ENCODE measurements at places on chromosomes 16 and 17. TPM values are rescaled to one million over a fixed set of nuclear protein-coding genes. Genes with fewer than 3 reads are reported as not detected.
A peak's percentile ranks its signal among the peaks of the same experiment; 100 is the strongest.

TPSD1 gene
- total RNA-seq: 7.9 TPM

TTLL6 gene
- total RNA-seq: 2.3 TPM

CYGB gene
- 12.6 TPM for total RNA-seq

GRCh38 chr17:7862692-7863437 lies 5.1 kb downstream of the CYB5D1 start:
- DNase-seq: peak; percentile 62

DNA sequence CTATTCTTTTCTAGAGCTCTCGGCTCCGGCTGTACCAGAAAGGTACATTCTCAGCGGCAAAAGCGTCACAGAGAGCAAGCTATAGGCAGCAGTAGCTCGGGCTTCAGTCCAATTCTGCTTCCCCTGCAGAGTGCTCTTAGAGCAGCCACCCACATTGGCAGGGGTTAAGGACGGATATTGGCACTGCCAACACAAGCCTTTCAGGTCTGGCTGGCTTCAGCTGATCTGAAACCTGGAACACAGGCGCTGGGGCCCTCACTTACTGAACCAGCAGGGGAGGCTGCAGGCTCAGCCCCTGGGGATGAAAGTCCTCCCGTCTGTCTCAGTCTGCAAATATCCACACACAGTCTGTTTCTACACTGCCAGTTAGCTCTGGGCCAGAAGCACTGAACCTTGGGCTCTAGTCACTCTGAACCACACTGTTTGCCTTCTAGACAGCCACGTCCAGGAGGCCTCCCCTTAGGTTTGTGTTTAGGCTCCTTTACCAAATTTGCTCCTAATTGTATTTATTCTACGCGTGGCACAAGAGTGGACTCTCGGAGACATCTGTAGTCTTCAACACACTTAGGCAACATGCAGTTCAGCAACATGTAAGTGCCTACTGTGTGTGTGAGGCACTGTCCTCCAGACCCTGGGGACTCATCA lies 40.1 kb downstream of the HIC1 start:
- DNase-seq: no peak

NAGS gene
- 3.5 TPM for total RNA-seq

DNA sequence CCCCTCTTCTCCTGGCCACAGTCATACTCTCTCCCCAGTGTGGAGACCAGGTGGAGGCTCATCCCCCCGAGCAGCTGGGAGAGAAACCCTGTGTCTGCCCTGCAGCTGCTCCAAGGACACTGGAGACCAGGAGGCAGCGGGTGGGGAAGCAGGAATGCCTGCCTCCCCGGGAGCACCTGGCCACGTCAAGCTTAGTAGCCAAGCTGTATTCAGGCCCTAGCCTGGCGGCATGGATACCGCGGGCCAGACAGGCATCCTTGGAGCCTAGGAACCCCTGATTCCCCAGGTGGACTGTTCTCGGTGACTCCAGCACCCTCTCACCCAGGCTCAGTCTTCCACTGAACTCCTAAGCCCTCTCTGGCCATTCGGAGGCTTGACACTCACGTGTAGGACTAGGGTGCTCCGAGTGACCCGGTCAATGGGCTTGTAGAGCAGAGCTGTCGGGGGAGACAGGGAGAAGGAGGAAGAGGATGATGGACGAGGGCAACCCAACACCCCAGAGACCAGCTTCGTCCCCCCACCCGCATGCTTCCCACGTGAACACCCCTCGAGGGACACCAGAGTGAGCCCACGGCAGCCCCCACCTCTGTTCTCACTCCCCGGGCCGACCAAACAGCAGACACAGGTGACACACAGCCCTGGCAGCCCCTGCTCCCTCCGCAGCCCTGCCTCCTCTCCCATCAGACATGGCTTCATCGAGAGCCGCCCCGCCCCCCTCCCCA lies 76.5 kb downstream of the TIMM22 start:
- no peak for DNase-seq

GRCh38 chr17:33052856-33053255 lies 61.2 kb downstream of the SPACA3 start:
- DNase-seq: no peak

GSPT1 gene
- 99.0 TPM for total RNA-seq

- no peak for DNase-seq
These were observed 261.8 kb upstream of the PSMD7 start for GRCh38 chr16:74034862-74035261.

DNA sequence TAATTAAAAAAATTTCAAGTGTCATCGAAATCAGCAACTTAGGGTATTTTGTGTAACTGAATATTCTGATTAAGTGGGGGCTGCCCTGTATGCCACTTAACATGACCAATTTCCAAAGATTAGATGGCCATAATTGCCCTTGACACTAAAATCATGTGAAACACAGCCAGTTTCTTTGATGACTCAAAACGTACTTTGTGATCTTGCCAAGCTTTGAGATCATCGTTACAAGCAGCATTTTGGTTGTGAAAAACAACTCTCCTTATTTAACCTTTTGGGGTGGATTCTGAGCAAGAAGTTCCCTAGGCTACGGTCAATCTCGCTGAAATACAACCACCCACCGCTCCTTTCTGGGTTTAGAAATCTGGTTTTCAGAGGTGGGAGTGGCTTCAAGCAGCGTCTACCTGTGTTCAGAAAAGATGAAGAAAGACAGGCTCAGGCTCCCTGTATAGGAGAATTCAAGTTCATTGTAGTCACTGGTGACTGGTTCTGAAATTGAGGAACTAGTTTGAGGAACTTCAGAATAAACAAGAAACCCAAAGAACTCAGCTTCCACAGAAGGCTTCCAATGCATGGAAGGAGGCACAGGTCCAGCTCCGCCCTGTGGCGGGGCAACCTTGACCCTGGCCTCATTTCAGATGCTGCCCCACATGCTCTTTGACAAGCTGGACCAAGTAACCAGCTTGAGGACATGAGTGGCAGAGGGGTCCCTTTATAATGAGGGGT lies 9.4 kb downstream of the MAP3K14 start:
- DNase-seq: no peak

ARHGAP44 gene
- total RNA-seq: 8.4 TPM

DNA sequence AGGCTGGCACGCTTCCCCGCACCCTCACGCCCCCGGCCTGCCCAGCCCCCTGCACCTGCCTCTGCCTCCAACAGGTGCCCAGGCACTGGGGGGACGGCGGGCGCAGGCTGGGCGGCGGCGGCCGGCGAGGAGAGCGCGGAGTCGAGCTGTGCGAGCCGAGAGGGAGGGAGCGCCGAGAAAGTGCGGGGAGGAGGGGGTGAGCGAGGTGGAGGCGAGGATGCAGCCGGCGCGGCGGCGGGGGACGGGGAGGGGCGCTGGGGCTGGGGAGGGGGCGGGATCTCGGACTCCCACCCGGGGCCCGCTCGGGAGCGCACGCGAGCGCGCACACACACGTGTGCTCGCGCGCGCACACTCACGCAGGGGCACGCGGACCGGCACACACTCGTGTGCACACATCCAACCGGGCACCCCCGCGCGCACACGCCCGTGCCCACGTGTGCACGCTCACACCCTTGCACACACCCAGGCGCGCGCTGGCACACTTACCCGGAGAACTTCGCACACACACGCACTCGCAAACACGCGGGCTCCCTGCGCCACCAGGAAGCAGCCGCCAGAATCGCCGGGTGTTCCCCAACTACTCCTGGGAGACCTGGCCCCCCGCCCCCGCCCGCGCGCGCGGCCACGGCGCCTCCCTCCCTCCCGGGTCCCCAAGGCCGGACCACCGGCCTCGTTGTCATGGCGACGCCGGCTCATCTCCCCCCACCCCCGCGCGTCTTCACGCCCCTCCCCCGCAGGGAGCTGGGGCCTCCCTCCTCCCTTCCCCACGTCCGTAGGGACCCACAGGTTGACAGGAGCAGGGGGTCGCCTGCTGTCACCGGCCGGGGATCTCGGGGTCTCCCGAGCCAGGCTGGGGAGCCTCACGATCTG lies at the start of gene DOC2A:
DOC2A (minus strand) TSS at position 184 of the 870 bp plus-strand sequence. CDS start 805 bp downstream, outside the sequence.
- peak; percentile 53 for DNase-seq

EVI2B gene
- total RNA-seq: 16.5 TPM

NGFR gene
- total RNA-seq: 13.2 TPM

SLC5A2 gene
- 4.8 TPM for total RNA-seq

DNA sequence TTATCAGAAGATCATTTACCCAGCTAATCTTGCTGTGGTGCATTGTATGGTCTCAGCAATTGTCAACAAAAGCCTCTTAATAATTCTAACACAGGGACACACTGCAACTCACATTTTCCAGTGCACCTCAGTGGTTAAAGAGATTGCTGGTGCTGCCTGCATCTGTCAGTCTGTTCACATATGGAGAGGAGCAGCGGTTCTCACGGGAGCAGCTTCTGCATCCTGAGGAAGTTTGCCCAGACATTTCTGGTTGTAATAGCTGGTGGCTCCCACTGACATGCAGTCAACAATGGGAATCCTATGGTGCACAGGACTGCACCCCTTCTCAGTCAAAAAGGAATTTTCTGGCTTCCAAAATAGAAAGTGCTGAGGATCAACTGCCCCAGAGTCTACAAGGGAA lies 7.8 kb downstream of the GGA2 start:
- DNase-seq: no peak

CEMP1 gene
- total RNA-seq: 0.54 TPM

- DNase-seq: no peak
These were observed 299.6 kb upstream of the CCL2 start for GRCh38 chr17:33955461-33955860.

Data from kidney (tissue), 22 donors.